ENCODE measurements at places on chromosomes 11 and 22.

- no peak for DNase-seq
Measured at GRCh38 chr22:25232301-25232700, 12.9 kb downstream of the CRYBB2 start.

- DNase-seq, result no peak
Measured at GRCh38 chr11:85866137-85866827, 11.1 kb downstream of the CCDC83 start.

DNA sequence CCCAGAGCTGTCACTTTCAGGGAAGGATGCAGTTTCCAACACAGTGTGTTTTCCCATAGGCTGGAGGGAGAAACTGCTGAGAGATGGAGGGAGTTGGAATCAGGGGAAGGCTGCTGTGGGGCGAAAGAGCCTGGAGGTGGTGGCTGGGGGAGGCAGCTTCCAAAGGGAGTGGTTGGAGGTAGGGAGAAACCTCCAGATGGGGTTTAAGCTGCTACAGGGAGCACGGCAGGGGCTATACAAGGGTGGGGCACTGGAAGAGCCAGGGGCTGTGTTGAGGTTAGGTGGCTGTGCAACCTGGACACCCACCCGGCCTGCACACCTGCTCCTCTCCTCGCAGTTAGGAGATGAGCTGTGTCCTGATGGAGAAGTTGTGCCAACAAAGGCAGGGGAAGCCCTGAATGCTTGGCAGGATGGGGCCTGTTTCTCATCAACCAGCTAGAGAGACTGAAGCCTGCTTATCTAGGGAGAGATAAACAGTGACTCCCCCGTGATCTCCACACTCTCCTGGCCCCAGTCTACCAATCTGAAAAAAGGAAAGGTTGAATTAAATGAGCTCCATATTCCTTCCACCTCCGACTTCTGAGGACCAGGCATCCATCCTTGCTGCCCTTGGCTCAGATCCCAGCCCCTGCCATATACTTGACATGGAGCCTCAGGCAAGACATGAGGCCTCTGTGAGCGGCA is 3.6 kb upstream of the SLCO2B1 start:
- DNase-seq, result no peak

GRCh38 chr11:94910270-94910669 is 63.1 kb downstream of the CWC15 start:
- no peak for DNase-seq

- DNase-seq, result peak; percentile 34
Measured at GRCh38 chr11:67113231-67113721, 5.8 kb upstream of the KDM2A start.

- DNase-seq, result peak; percentile 47
Measured at GRCh38 chr22:50621356-50621880, 6.5 kb downstream of the ARSA start.

GRCh38 chr11:114615448-114616361 is 20.1 kb upstream of the NXPE4 start:
- no peak for DNase-seq

GRCh38 chr22:31081963-31082605 is 966 bp downstream of the SMTN start:
- DNase-seq, result no peak

GRCh38 chr22:50687829-50688228 is 15.2 kb downstream of the SHANK3 start:
- no peak for DNase-seq

DNA sequence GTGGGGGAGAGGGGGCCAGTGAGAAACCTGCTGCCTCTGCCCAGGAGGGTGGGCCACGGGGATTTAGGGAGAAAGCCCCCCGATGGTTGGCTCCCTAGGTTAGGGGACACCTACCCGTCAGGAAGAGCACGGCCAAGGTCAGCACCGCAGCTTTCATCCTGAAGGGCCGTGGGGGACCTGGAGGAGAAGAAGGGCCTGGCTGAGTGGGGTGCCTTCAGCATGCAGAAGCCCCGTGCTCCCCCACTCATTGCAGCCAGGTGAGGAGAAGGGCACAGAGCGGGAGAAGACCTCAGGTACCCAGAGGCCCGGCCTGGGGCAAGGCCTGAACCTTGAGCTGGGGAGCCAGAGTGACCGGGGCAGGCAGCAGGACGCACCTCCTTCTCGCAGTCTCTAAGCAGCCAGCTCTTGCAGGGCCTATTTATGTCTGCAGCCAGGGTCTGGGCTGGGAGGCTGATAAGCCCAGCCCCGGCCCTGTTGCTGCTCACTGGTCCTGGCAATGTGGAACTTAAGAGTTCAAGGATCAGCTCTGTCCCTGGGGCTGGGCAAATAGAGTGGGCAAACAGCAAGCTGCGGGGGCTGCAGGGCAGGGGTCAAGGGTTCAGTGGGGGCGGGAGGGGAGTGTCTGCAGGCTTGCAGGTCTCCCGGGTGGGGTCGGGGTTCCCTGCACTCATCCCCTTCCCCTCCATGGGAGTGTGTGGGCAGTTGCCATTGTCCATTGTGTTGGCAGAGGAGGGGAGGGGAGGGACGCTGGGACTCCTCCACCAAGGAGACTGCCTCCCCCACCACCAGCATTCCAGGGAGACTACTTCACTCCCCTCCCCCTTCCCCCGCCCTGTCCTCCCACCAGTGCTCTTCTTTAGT is at the start of gene APOA1:
Gene APOA1, minus strand, starts transcription at position 392 of the 861 bp plus-strand sequence. Its CDS starts 235 bp downstream, at position 157.
- no peak for DNase-seq

- DNase-seq, result no peak
Measured at GRCh38 chr11:71331631-71332030, 79.3 kb upstream of the SHANK2 start.

GRCh38 chr11:20058749-20059458 is 101.4 kb downstream of the DBX1 start:
- no peak for DNase-seq

Measured in CD4-positive, alpha-beta T cell treated with Interferon gamma for 1 hour (primary cell).